ENCODE measurements at places on chromosomes 12 and 14.

GRCh38 chr12:49296836-49297694 lies 2.1 kb downstream of the PRPH start:
- DNase-seq: peak; percentile 54

DNA sequence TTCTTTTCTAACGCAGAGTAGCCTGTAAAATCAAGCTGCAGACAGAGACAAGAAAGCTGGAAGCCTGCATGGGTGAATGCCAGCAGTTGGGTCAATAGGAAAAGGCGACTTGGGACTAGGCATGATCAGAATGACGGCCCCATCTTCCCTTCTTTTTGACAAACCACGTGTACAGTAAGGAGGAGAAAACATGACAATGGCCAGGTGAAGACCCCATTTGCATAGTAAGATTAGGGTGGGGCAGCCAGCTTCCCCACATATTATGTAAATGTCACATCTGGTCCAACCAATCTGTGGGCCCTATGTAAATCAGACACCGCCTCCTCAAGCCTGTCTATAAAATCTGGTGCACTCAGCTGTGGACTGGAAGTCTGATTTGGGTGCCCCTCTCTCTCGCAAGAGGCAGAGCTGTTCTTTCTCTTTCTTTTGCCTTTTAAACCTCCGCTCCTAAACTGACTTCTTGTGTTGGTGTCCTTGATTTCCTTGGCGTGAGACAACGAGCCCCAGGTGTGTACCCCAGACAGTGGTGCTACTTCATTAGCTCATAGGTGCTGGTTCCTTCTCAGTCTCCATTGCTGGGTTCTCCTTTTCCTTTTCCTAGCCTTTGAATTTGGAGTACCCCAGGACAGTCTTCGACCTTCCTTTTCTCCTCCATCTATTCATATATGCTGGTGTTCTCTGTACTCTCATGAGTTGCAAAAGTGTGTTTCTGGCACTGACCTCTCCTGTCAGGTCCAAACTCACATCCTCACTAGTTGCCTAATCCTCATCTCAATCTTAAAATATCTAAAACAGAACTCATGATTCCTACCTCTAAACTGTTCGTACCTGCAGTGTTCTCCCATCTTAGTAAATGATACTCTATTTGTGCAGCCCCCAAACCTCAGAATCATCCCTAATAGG lies 9.4 kb upstream of the DHRS7 start:
- no peak for DNase-seq

DNA sequence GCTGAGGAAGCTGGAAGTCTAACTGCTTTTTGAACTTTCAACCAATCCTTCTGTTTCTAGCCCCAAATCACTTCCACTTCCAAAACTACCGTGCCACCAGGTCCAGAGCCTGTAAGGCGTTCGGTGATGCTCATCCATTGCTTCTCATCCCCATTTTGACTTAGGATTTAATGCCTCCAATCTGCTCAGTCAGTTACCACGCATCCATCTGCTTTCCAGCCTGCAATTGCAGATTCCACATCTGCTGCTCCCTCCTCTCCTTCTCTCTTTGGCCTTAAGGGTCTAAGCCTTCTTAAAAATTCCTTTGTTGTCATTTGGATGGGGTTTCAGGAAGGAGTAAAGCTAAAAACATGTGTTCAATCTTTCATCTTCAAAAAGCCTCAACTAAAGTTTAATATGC lies 74.7 kb downstream of the TUNAR start:
- DNase-seq: no peak

GRCh38 chr14:35557221-35557747 lies 23.3 kb downstream of the INSM2 start:
- no peak for DNase-seq

GRCh38 chr12:121365416-121366062 lies 13.3 kb upstream of the ANAPC5 start:
- no peak for DNase-seq

GRCh38 chr14:55822906-55823305 lies 242.9 kb downstream of the KTN1 start:
- DNase-seq: no peak

GRCh38 chr12:72037006-72037795 lies 98.6 kb downstream of the TPH2 start:
- no peak for DNase-seq

DNA sequence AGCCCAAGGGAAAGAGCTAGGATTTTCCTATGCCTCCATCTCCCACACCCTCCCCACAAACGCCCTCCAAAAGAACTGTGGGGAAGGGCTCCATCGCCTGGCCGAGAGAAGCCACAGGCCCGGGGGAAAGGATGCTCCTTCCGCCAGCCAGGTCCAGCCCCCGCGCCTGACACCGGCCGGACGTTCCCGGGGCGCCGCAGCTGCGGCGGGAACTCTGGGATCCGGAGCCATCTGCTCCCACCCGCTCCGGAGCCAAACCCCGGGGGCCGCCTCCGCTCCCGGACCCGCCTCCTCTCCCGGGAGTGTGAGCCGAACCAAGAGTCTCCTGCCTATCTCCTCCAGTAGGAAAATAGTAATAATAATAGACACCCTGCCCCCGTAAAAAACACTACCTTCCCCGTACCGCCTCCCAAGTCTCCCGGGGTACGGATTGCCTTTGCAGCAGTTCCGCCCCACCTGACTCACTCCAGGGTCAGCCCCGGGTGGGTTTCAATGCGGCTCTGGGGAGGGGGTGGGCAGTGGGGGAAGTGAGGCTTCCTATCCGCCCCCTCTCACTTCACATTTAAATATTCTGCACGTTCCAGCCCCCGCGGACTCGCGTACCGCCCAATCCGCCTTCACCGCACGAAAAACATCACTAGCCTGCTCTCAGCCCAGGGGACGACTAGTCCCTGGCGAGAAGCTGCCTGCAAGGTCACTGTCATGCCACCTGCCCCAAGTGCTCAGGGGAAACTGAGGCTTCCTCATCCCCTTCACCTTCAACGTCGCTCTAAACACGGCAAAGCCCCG lies 2.4 kb downstream of the AGAP2 start:
- DNase-seq: peak; percentile 63

- DNase-seq: no peak
Observed at GRCh38 chr12:95116773-95117172, 43.4 kb upstream of the NR2C1 start.

DNA sequence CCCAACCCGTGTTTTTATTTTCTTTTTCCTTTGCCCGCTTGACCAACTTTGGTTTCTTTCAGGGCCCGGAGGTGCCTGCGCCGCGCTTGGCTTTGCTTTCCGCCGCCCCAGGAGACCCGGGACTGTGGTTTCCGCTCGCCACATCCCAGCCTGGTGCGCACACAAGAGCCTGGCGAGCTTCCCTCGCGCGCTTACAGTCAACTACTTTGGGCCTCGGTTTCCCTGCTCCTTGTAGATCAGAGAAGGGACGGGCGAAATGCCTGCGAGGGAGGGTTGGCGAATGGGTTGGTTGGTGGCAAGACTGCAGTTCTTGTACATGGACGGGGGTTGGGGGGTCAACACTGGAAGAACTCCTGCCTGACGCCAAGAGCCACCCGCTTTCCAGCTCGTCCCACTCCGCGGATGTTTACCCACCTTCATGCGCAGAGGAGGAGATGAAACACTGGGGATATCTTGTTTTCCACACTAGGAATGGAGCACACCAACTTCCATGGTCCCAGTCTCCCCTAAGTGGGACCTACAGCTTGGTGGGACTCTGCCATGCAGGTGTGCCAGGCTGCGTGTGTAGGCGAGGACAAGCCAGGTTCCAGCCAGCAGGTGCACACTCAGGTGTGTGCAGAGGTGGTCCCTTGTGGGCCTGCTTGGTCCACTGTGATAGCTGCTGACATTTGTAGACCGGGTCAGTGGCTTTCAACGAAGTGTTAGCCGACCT lies 16.6 kb upstream of the TBX3 start:
- DNase-seq: no peak

DNA sequence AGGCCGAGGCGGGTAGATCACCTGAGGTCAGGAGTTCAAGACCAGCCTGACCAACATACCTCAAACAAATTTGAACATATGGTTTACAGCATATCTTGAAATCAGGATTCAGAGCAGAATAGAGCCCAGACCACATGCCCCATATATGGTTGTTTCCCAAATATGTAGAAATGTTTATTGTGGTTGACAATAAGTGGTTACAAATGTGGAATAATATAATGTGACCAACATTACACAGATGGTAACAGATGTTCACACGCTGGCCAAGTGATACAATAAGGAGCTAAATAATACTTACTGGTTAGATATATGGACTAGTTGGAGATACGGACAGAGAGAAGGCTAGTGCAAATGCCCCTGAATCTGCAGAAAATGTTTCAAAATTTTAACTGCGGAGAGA lies 85.3 kb downstream of the MAPKAPK5 start:
- DNase-seq: no peak

GRCh38 chr12:51531284-51531977 lies 59.6 kb upstream of the SCN8A start:
- DNase-seq: no peak

- no peak for DNase-seq
Observed at GRCh38 chr14:63874223-63874622, 21.4 kb downstream of the SYNE2 start.

GRCh38 chr14:75147423-75148071 lies 20.7 kb upstream of the NEK9 start:
- no peak for DNase-seq

DNA sequence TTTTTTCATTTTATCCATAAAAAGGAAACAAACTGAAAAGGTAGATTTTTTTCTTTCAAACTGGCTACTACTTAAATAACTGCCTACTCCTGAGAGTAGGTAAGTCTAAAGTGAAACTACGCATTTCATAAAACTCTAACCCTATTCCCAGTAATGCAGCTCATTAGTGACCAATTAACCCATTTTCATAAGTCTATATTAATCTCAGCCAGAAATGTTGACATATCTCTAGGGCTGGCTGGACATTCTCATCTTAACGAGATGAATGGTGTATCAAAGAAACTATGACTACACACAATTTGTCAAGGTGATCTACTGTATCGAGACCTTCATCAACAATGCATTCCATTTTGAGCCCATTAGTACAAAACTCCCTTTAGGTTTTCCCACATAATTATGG lies 57.2 kb downstream of the EPS8 start:
- DNase-seq: no peak

DNA sequence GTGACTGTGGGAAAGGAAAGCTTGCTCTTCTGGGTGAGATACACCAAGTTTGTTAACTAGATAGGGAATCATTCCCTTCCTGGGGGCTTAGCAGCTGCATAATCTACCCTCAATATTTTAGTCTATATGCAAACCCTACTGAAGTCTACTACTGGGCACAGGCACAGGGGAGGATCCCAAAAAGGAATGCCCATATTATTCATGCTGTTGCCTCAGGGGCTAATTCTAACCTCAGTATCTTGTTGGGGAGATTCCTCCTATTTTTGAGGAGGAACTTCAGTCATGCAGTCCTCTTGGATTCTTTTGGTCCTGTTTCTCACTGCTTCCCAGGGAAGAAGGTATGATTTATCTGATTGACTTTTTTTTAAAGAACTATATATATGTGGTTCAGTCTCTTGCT lies 58.9 kb upstream of the ANKS1B start:
- DNase-seq: no peak

DNA sequence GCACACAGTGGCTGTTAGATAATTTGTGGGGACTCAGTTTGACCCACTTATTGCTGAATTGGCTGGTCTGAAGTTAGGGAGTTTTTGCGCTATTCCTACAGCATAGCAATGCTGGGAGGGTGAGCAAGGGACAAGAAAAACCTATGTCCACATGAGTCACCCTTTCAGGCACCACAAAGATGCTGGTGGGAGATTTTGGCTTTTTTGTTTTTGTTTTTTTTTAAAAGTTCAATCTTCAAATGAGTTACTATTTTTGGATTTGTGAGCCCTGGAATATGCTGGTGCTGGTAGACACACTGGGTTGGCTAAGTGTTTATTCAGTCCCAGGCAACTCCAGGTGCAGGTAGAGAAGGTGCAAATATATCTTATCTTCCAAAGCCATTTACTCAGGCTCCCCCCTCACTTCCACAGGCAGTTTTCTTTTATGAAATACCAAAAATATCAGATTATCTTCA lies 143.4 kb downstream of the BTG1 start:
- DNase-seq: no peak

- DNase-seq: no peak
Observed at GRCh38 chr12:92019491-92020277, 126.0 kb downstream of the BTG1 start.

GRCh38 chr14:100065942-100066574 lies 836 bp downstream of the EVL start:
- no peak for DNase-seq

GRCh38 chr12:116922194-116922897 lies 11.6 kb downstream of the FBXW8 start:
- no peak for DNase-seq

DNA sequence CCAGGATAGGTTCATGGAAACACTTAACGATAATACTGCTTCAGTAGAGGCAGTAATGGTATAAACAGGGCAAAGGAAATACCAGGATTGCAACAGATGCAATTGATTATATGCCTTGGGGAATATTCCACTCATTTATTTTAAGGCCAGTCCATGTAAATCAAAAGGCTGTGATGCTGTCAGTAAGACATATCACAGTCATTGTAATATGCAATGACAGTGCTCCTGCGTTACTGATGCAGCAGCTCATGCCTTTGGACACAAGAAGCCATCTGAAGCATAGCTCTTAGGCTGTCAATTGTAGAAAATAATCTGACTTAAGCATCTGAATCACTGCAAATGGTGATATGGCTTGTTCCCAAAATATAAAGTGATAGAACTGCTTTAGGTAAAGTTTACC lies 674.8 kb downstream of the TMTC2 start:
- DNase-seq: no peak

GRCh38 chr14:20803223-20803622 lies 579 bp upstream of the RNASE1 start:
- no peak for DNase-seq

DNA sequence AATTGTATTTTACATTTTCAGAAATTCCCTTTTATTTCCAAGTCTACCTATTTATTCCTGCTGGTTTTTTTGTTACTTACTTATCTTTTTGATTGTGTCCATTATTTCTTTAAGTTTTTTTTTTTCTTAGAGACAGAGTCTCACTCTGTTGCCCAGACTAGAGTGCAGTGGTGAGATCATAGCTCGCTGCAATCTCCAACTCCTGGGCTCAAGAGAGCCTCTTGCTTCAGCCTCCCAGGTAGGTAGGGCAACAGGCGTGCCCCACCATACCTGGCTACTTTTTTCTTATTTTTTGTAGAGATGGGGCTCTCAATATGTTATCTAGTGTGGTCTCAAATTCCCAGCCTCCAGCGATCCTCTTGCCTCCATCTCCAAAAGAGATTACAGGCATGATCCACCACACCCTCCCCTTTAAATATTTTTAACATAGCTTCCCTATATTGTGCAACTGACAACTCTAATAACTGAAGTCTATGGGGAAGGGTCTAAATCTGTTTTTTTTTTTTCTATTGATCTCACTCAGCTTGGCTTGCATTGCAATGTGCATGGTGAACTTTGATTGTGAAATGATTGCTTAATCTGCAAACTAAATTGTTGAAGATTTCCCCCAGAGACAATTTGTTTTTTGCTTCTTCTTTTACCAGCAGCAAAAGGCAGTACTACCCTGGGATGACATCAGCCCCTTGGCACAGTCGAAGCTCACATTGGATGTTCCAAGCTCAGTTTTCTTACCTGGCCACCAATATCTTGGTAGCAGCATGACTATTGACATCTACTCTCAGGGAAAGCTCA lies 25.7 kb upstream of the COCH start:
- DNase-seq: no peak

Data from NCI-H2081 (cell line).